Activated CD4-positive, alpha-beta T cell treated with anti-CD3 and anti-CD28 coated beads for 1 hour (primary cell): ENCODE measurements at places on chromosomes 6 and 20.

- no peak for DNase-seq
Measured at GRCh38 chr6:68237205-68237604, 397.9 kb upstream of the ADGRB3 start.

- no peak for DNase-seq
Measured at GRCh38 chr20:35611482-35611881, 4.1 kb upstream of the SPAG4 start.

GRCh38 chr6:109720311-109720710 lies 29.2 kb downstream of the FIG4 start:
- no peak for DNase-seq

GRCh38 chr6:32658268-32658897 lies 8.1 kb downstream of the HLA-DQB1 start:
- DNase-seq = no peak

GRCh38 chr6:130624046-130624445 lies 203.2 kb upstream of the SMLR1 start:
- no peak for DNase-seq

GRCh38 chr6:81770381-81770780 lies 17.9 kb upstream of the TENT5A start:
- DNase-seq = no peak

- no peak for DNase-seq
Measured at GRCh38 chr6:90770778-90771177, 183.9 kb upstream of the MAP3K7 start.

DNA sequence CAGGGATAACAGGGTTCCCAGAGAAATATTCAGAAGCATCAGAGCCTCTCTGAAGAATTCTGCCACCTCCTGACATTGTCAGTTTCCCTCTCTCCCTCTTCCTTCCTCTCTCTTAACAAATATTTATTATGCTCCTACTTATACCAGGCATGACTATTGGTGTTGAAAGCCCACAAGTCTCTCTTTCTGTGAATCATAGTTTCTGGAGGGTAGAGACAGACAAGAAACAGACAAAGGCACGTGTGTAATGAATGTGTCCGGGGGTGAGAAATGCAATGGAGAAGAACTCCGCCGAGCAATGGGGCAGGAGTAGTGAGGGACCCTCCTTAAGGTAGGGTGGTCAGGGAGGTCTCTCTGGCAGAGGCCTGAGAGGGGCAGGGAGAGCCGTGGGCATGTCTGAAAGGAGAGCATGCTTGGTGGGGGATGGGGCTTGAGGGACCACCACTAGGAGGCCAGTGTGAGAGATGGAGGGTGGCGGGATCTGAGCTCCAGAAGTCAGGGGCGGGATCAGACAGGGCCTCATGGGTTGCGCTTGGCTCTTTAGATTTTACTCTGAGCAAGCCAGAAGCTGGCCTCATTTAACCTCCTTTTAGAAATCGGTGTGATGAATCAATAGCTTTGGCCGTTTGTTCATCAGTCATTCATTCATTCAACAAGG lies 57.3 kb downstream of the EYA2 start:
- no peak for DNase-seq

GRCh38 chr6:24929242-24929641 lies 6.5 kb downstream of the RIPOR2 start:
- no peak for DNase-seq
